ENCODE measurements at places on chromosomes 12 and 14.

GRCh38 chr14:56342494-56342942 is 224.3 kb downstream of the PELI2 start:
- DNase-seq, result no peak

DNA sequence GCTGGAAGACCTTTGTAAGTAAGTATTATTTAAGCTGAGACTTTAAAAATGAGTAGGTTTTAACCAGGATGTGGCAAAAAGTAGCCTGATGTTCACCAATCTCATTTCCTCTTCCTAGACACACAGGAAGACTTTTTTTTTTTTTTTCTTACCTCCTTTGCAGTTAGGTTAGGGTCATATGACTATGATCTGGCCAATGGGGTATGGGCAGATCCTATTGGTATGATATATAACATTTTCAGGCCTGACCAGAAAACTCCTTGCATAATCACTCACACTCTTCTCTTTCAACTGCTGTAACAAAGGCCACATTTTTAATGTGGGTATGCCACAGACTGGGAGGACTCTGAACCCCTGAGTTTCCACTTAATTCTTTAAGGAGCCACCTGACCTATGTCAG is 2.7 kb upstream of the RPS6KA5 start:
- DNase-seq, result no peak

DNA sequence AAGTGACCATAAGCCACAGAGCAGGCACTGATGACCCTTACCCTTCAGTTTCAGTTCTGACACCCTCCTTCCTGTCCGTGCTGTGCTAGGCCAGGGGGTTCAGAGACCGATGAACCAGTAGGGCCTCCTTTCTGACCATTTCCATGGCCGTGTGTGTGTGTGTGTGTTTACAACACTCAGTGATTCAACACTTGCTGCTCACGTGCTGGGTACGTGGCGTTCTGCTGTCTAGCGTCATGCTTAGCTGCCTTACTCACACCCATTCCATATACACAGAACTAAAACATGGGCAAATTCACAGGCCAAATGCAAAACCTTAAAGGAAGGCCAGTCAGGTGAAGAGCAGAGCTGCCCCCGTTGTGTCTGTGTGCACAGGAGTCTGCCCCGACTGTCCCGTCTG is 67.5 kb downstream of the DNAH10 start:
- DNase-seq, result no peak

DNA sequence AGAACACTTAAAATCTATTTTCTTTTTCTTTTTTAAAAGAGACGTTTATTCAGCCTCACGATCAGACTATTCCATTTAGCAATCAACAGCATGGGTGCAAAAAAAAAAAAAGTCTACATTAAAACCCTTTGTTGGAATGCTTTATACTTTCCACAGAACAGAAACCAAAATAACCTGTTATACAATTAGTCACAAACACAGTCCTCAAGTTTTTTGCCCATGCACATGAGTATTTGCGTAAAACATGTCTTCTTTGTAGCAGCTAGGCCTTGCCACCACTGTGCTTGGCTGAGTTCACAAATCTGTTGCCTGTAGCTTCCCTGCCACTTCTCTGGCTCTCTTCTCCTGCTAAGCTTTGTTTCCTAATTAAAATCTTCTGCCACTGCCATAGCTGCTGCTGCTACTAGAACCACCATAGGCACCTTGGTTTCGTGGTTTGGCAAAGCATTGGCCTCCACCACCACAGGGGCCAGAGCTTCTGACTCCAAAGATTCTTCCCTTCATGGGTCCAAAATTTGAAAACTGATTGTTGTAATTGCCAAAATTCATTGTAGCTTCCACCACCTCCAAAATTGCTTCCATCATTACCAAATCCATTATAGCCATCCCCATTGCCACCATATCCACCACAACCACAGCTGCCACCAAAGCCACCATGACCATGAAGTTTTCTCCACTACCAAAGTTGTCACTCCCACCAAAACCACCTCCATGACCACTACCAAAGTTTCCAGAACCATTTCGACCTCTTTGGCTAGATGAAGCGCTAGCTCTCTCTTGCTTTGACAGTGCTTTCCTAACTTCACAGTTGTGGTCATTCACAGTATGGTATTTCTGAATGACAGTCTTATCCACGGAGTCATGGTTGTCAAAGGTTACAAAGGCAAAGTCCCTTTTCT is 38.1 kb downstream of the KLRG1 start:
- DNase-seq, result no peak

GRCh38 chr14:34368115-34368970 is 93.7 kb downstream of the SPTSSA start:
- no peak for DNase-seq

DNA sequence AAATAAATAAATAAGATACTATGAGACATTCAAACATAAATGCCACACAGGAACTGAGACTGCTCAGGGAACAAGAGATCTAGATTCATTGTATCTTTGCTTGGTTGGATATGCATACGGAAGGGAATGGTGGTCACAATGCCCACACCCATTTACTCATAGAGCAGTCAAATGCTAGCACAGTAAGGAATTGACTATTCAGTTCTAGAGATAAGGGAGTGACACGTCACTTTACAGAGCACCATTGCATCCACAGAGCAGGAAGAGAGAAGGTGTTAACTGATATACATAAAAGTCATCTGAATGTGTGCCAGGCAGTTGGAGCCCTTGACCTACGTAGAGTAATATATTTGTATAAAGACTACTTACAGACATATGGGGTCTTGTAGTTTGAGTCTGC is 530.0 kb upstream of the NOVA1 start:
- no peak for DNase-seq

GRCh38 chr12:22626406-22626805 is 1.4 kb downstream of the ETNK1 start:
- no peak for DNase-seq

- no peak for DNase-seq
Observed at GRCh38 chr12:70637303-70638085, at the start of gene PTPRB. TSS of gene PTPRB (minus strand) at chr12:70637429. CDS start at chr12:70637395, 34 bp downstream.

GRCh38 chr12:58405363-58405762 is 464.0 kb downstream of the ATP23 start:
- no peak for DNase-seq

GRCh38 chr12:124776125-124776513 is 87.5 kb downstream of the SCARB1 start:
- DNase-seq, result no peak

DNA sequence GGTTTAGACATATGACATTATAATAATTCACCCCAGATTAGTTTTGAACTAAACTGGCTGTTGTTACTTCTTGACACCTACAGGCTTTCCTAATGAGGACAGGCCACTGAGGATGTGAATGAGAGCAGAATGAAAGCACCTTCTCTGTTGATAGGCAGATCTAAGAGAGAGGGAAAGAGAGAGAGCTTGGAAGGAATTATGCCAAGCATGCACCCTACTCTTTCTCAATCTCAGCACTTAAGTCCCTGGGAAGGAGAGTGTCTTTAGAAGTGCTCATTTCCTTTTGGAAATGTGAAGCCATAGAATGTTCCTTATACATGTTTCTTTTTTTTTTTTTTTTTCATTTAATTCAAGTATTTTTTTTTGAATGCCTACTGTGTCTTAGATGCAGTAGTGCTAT is 49.0 kb downstream of the TBC1D15 start:
- DNase-seq, result no peak

GRCh38 chr14:69684461-69685217 is 73.2 kb downstream of the SUSD6 start:
- DNase-seq, result no peak

DNA sequence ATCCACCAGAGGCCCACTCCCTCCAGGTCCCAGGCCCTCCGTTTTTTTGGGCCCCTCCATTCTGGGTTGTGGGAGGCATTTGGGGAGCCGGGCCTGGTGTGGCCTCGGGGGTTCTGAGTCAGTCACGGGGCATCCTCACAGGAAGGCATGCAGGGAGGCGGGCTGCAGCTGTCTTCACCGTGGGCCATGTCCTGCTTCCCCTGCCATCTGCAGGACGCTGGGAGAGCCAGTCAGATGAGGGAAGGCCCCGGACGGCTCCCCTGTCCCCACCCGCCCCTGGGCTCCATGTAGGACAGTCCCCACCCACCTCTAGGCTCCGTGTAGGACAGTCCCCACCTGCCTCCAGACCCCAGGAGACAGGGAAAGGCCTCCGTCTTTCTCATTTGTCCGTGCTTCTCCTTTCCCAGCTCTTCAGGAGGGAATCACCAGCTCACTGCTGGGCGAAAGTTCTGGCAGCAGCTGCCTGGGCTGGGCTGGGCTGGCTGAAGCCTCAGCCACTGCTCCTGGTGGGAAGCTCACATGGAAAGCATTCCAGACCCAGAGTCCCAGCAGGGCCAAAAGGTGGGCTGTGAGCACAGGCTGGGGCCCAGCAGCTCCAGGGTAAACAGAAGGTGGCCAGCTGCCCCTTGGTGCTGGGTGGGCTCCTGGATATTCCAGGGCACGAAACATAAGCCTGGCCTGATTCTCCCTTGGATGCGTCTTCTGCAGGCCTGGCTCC is 217.8 kb downstream of the KIF26A start:
- DNase-seq, result peak; percentile 82

GRCh38 chr12:84807249-84807648 is 105.3 kb downstream of the SLC6A15 start:
- no peak for DNase-seq

- no peak for DNase-seq
Observed at GRCh38 chr12:70744178-70744577, 106.9 kb upstream of the PTPRB start.

- DNase-seq, result no peak
Observed at GRCh38 chr12:53806721-53807120, 54.9 kb upstream of the CISTR start.

GRCh38 chr12:50786498-50787231 is 22.8 kb downstream of the ATF1 start:
- no peak for DNase-seq

DNA sequence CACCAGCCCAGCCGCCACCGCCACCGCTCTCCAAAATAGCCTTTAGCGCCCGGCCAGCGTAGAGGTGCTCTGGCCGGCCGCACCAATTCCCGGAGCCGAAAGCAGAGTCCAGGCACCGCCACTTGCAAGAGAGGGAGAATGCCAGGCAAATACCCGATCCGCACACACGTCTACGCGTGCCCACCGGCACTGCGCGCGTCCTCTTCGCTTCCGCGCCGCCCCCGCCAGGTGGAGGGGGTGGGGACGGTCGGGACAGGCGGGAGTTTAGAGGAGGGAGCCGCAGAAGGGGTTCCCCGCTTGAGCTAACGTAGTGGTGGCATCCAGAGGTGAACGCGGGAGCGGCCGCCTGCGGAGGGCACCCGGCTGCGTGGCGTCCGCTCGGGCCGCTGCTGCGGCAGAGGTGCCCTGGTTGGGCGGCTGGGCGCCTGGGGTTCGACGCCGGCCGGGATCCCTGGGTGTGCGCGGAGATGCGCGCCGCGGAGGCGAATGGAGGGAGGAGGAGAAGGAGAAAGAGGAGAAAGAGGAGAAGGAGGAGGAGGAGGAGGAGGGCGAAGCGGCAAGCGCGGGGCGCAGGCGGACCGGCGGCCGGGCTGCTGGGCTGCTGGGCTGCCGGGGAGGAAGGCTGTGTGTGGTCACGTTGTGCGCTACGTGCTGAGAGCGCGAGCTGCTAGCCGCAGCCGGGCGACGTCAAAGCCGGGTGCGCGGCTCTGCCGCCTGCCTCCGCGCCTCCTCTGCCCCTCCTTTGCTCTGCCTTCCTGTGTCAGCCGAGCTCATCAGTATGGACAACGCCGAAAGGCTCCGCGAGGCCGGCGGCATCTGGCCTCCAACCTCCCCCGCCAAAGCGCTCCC is at the start of gene MDGA2:
Gene MDGA2 (minus strand): TSS at position 140 of the 849 bp plus-strand sequence.
- DNase-seq, result peak; percentile 79

DNA sequence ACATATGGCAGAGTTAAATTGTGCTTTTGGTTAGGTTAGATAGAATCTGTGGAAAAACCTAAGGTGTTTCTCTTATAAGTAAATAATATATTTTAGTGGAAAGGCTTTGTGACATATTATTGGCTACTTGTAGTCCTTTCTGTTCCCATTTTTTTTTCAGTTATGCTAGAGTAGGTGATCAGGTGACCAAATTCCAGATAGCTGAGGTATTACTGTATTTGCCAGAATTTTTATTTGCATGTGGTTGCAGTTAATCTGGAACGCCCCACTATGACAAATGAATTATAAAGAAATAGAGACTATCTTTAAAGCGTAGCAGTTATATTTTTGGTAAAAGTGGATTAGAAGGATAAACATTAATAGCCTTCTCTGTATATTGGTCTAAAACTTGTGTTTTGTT is 52.0 kb downstream of the ARHGAP5 start:
- DNase-seq, result no peak

GRCh38 chr12:47864646-47865235 is 40.1 kb downstream of the VDR start:
- DNase-seq, result no peak

DNA sequence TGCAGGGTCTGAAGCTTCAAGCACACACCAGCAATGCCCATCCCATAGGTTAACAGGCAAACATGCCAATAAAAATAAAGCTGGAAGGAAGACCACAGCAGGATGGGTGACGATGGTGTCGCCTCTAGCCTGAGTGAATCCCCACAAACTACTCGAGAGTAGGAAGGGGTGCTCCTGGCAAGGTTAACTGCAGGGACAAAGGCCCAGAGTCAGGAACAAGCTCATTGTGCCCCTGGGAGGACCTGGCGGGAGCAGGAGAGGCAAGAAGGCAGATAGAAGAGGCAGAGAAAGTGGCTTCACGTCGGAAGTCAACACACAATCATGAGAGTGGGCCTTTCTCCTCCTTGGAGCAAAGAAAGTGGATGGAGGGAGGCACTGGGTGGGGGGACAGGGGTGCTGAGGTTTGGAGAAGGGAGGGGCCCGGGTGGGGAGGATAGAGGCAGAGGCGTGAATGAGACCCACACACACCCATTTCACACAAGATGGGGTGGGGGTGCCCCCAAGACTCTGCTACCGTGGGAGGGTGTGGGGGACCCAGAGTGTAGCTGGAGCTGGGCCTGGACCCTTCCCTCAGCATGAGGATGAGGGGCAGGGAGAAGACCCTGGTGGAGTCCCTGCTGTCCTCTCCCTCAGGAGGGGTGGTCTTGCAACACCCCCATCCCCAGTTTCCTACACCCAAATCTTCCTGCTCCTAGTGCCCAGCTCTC is 43.1 kb downstream of the DIO3 start:
- no peak for DNase-seq

GRCh38 chr14:71591929-71592328 is 340.3 kb upstream of the RGS6 start:
- DNase-seq, result no peak

DNA sequence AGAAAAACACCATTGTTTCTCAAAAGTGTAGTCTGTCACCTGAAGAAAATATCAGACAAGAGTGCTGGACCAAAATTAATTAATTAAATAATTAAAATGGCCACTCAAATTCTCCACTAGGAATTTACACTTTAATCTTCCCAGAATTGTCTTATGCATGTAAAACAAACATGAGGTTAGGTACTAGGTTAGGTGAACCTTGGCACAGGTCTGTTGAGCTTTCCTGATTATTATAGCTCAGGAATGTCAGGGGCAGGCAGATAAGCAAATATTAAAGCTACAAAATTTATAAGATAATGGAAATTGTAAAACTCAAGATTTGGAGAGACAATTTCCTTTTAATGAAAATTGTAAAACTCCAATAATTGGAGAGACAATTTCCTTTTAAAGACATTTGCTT is 253.2 kb downstream of the BMP4 start:
- no peak for DNase-seq
